ENCODE measurements at places on chromosomes 4 and X. TPM values are rescaled to one million over a fixed set of nuclear protein-coding genes. Genes with fewer than 3 reads are reported as not detected.

DNA sequence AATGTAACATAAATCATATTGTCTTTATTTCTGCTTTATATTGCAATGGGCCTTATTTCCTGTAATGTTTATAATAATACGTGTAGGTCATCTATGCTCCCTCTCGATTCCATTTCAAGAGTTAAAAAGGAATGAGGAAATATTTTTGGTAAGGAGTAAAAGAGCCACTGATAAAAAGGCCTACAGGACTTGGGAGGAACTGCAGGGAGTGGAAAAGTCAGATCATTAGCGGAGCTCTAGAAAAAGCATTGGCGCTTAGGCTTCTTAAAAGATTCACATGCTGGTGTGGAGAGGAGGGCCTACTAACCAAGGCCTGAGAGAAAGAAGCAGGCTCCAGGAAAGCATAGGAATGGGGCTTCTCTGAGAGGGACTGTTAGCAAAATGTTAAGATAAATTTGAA lies 82.9 kb upstream of the PNPLA4 start:
- DNase-seq = no peak

RPS6KA6 gene
- total RNA-seq = 7.8 TPM

NKX3-2 gene
- total RNA-seq = not detected

DNA sequence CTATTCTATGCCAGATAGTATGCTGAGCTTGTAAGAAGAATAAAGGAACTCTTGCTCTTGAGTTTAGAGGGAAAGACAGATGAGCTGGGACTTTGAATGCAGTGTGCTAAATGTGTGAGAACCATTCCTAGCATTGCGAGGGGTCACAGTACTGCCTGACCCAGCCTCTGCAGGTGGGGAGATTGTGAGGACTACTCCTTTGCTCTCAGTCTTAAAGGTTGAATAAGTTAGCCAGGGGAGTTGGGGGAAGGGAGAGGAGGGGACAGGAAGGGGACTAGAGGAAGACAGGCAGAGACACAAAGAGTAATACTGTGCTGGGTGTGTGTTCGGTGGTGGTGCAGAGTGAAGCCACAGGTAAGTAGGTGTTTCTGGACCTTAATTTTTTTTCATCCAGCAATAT lies 41.7 kb downstream of the DCUN1D4 start:
- no peak for DNase-seq

- DNase-seq = no peak
Measured at GRCh38 chr4:126227428-126227827, 912.7 kb downstream of the FAT4 start.

DNA sequence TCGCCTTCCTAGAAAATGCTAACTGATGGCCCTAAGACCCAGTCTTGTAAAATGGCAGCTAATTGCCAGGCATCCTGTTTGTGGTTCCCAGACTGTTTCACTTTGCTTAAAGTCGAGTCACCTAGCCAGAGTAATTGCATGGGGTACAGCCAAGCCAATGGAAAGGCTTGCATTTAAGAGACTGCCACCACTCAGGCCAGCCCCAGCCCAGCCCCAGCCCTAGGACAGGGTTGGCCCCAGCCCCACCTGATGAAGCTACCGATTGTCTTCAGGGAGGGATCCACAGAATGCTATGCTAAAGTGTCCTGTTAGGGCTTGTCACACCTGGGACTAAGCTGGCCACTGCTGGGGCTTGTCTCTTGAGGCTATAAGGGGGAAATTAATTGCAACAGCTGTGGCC lies 194.6 kb upstream of the KLF3 start:
- DNase-seq = no peak

ADH1A gene
- total RNA-seq = not detected

GRCh38 chr4:167020410-167020809 lies 213.9 kb downstream of the SPOCK3 start:
- no peak for DNase-seq

- no peak for DNase-seq
Measured at GRCh38 chrX:65903750-65904149, 136.1 kb downstream of the VSIG4 start.

STOX2 gene
- 3.2 TPM for total RNA-seq

- no peak for DNase-seq
Measured at GRCh38 chr4:2512396-2513135, 23.9 kb upstream of the FAM193A start.

- DNase-seq = no peak
Measured at GRCh38 chr4:151176685-151177084, 77.3 kb downstream of the RPS3A start.

- DNase-seq = no peak
Measured at GRCh38 chr4:162803378-162803777, 363.3 kb downstream of the NAF1 start.

DNA sequence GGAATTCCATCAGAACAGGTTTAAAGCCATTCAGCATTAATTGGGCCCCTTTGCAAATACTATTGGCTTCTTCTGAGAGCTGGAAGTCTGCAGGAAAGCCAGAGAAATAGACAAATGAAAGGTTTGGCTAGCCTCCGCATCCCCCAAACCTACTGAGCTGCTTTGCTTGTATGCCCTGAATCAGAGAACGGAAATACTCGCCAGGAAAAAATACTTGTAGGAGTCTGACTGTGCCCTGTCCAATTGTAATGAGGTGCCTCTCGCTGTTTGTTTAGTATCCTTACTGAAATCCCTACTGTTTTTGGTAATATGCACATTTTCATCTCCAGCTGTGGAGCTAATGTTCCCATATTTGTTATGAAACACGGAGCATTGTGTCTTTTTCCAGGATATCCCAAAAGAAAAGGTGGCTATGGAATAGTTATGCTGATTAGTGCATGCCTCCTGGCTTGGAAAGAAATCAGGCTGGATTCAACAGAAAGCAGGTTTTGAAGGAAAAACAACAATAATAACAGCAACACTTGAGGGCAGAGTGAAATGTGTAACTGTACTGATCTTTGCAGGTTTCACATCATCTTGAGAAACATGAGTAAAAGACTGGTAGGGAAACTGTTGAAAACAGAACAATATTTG lies 50.7 kb upstream of the NLGN4X start:
- no peak for DNase-seq

- peak; percentile 28 for DNase-seq
Measured at GRCh38 chr4:93199492-93199891, 629.1 kb upstream of the ATOH1 start.

DNA sequence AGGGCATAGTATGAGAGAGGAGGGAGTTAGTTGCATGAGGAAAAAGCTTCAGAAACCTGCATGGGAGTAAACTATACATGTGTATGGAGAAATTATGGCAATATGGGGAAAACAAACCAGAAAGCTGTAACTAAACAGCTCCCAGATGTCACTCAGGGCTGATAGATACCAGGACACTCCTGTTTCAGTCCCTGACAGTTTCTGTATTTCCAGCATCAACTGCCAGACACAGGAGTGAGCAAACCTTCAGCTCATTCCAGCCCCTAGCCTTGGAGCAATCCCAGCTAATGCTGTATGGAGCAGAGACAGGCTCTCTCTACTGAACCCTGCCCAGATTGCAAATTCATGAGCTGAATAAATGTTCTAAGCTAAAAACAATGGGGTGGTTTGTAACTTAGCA lies 382.9 kb upstream of the MAGEB18 start:
- DNase-seq = no peak

- no peak for DNase-seq
Measured at GRCh38 chrX:125291124-125291523, 28.5 kb upstream of the TEX13C start.

UBE2K gene
- 105 TPM for total RNA-seq

- DNase-seq = no peak
Measured at GRCh38 chr4:169015186-169015623, 5.2 kb upstream of the CBR4 start.

DNA sequence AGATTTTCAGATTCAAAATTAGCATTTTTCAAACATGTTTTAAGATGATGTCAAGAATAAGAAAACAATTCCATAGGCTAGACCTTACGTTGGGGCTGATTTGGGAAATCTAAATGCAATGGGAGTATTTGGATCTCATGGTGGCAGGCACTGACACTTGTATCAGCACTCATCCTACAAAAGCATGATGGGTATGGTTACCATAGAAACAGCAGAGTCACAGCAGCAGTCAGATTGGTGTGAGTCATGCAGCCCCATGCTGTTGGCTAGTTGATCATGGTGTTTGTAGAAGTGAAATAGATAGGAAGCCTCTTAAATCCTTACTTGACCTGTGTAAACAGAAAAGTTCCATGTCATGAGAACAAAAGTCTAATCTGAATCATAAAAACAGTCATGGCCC lies 1637.3 kb upstream of the PABPC4L start:
- DNase-seq = no peak

All from mammary epithelial cell (primary cell).